Colonic mucosa (tissue), 4 donors: ENCODE measurements at places on chromosomes 3 and 15. TPM values are rescaled to one million over a fixed set of nuclear protein-coding genes. Genes with fewer than 3 reads are reported as not detected.

Gene LMCD1
- total RNA-seq = 7.6 TPM

DNA sequence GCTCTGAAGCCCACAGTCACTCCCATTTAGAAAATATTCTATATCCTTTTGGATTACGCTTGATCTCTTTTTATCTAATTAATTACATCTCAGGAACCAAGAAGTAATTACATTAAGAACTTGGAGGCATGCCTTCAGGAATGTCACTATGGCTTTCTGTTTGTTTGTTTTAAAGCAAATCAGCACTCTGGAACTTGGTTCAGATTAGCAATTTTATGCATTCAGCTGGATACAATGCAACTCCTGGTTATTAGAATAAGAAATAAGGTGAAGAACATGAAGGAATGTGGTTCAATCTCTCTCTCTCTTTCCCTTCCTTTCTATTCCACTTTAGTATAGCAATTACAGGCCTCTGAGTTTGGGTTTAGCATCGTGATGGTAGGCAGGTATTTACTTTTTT lies 235.8 kb downstream of the FHIT start:
- DNase-seq = no peak

- no peak for DNase-seq
Measured at GRCh38 chr15:79099692-79100091, 9.1 kb upstream of the RASGRF1 start.

- no peak for DNase-seq
Measured at GRCh38 chr3:34646911-34647460, 848.6 kb downstream of the PDCD6IP start.

Gene CXCR6
- 1.0 TPM for total RNA-seq

GRCh38 chr15:62248277-62248984 lies 83.3 kb upstream of the C2CD4B start:
- no peak for DNase-seq

GRCh38 chr3:50156549-50157493 lies 1.7 kb downstream of the SEMA3F start:
- DNase-seq = peak; percentile 85

Gene CTXN2
- total RNA-seq = 0.07 TPM

Gene MNS1
- 0.58 TPM for total RNA-seq

Gene RPN1
- total RNA-seq = 188 TPM

GRCh38 chr15:55281517-55282228 lies 7.9 kb downstream of the RAB27A start:
- no peak for DNase-seq

DNA sequence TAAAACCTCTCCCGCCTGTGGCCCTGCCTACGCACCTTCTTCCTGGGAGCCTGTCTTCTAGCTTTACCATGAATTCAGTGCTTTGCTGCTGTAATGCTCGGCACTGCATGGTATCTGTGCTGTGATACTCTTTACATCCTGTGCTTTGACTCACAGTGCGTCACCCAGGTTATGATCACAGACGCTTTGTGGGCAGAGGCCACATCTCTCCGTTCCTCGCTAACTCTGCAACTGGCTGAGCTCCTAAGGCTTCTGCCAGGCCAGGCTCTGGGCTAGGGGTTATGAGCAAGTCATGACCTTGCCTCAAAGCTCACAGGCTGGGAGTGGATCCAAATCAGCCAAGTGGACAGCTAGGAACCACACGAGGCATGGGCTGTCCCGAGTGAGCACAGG lies 23.2 kb downstream of the SPTBN5 start:
- DNase-seq = no peak

GRCh38 chr3:146507331-146508120 lies 36.9 kb downstream of the PLSCR1 start:
- DNase-seq = no peak

DNA sequence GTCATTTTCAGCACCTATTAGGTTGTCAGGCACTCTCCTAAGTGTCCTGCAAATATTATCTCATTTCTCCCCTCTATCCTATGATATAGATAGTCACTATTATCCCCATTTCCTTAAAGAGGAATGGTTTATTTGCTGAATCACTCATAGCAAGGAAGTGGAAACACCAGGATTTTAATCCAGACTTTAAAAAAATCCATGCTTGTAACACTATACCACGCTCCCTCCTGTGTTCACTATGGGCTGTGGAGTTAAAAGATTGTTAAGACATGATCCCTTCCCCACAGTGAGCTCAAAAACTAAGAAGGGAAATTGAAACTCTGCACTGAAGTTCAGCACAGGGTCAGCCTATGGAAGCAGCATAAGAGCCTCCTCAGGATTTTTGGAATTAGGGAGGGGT lies 60.2 kb downstream of the TMEM39A start:
- no peak for DNase-seq

DNA sequence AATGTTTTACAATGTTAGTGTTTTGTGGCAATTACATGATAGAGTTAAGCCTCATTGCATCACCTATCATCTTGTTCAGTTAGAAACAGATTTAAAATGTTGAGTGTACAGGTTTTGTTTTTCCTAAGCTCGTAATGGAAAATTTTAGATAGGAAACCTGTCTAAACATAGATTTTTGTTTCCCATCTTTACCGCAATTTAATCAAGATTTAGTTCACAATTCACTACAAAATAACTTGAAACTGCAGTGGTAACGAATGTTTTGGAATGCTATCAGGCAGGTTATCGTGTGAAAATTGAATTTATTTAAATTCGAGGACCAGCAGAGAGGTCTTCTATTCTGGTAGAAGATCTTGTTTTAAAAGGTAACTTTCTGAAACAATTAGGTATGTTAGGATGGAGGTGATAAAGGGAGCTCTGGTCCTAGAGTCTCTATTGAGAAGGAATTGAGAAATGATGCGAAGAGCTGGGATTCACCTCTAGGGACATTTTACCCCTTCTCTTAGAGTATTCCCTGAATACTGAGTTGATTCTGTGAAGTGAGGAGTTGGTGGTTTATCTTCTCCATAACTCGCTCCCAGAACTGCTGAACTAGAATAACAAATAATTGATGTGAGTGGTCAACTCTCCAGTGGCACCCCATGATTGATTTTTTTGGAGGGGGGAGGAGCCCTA lies 1.4 kb downstream of the DOCK3 start:
- no peak for DNase-seq

Gene CEP70
- total RNA-seq = 45.4 TPM

DNA sequence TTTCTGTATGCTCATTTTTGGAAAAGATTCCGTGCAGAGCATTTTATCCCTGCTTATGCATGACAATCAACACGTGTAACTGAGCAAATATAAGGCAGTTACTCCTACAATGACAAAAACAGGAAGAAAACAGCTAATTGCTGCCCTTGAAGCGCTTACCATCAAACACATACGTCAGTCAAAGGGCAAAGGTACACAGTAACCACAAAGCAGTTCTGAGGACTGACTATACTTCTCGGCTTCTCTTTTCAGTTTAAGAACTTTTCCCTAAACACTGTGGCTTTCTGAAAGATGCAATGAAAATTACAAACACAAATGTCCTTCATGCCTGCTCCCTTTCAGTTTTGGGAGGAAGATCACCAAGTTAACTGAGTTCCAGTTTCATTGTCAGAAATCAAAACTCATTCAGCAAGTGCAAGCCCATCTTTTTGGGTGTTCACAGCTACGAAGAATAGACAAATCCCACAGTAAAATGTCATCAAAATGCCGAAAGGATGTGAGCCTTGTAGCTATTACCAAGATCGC lies 602.8 kb downstream of the FOXP1 start:
- no peak for DNase-seq
